ENCODE measurements at places on chromosomes 7 and 10.

GRCh38 chr7:12357508-12357907 is 46.2 kb downstream of the VWDE start:
- no peak for DNase-seq

GRCh38 chr7:103866919-103867318 is 122.5 kb downstream of the RELN start:
- no peak for DNase-seq

- DNase-seq, result no peak
Observed at GRCh38 chr7:155166108-155166507, 96.0 kb downstream of the HTR5A start.

GRCh38 chr7:4738711-4739527 is 36.5 kb upstream of the AP5Z1 start:
- no peak for DNase-seq

DNA sequence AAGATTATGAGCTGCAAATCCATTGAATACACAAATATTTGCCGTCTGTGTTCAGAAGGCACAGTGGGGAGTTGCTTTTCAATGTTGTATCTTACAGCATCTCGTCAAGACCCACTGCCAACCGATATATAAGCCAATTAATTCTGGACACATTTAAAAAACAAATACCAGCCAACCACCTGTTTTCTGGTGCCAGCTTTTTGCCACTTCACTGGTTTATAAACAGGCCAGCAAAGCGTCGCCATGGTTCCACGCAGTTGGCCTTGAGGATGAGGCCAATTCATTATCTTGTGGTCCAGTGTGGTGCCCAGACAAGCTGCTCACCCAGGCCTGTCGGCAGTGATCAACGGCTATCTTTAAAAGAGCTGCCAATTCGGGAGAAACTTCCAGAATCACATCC is 321.0 kb downstream of the TCERG1L start:
- no peak for DNase-seq

- peak; percentile 35 for DNase-seq
Observed at GRCh38 chr7:143407287-143408251, 1.1 kb downstream of the EPHA1 start.

DNA sequence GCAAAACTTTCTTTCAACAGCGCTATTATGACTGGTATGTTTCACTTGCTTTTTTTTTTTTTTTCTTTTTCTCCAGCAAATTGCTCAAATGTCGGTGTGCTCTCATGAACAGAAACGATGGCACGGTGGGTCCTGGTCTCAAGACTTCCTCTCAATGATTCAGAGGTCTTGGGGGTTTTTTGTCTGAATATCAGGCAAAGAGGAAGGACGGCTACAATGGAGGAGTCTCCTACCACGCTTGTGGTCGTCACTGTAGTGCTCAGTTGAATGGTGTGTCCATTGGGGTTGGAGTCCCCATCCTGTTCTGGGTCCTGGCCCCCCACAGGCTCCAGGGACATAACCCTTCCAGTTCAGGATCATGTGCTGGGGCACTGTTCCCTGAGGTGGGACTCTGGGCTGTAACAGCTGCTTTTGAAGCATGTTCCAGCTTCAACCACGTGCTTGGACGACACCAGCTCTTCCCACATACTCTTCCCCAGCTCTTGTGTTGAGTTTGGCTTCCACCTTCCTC is 266.7 kb upstream of the KLF6 start:
- no peak for DNase-seq

DNA sequence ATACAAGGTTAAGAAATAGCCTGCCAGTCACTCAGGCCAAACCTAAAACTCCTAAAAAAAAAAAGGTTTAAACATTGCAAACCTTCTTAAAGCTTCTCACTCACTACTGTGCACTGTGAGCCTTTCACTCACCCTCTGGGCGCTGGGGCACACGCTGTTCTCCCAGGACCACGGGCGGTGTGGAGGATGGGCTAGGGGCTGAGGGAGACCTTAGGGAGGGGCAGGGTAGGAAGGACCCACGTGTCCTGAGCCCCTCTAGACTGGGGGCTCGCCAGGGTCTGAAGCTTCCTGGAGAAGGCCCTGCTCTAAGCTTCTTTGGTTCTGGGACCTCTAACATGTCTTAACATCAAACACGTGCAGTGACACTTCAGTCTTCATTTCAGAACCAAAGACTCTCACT is 569.8 kb downstream of the DNAJB6 start:
- DNase-seq, result no peak

GRCh38 chr7:112449353-112449752 is 907 bp upstream of the IFRD1 start:
- DNase-seq, result no peak

- DNase-seq, result no peak
Observed at GRCh38 chr7:155574556-155575290, 28.4 kb upstream of the CNPY1 start.

GRCh38 chr7:12690041-12690878 is 2.8 kb downstream of the ARL4A start:
- no peak for DNase-seq

DNA sequence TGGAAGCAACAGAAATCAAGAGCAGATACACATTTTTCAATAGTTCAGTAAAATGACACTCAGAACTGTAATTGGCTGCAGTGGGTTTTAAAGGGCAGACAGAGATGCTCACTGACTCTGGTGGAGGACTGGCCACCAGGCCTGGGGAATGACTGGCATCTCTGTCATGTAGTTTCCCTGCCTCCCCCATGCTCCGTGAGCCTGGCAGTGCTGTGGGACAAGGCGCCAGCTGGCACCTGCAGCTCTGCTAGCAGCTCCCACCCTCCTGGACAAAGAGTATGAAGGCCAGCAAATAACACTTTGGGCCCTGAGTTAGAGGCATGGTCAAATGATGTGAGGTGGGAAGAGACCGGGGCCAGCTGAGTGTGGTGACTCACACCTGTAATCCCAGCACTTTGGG is 15.0 kb downstream of the TSPAN33 start:
- no peak for DNase-seq

DNA sequence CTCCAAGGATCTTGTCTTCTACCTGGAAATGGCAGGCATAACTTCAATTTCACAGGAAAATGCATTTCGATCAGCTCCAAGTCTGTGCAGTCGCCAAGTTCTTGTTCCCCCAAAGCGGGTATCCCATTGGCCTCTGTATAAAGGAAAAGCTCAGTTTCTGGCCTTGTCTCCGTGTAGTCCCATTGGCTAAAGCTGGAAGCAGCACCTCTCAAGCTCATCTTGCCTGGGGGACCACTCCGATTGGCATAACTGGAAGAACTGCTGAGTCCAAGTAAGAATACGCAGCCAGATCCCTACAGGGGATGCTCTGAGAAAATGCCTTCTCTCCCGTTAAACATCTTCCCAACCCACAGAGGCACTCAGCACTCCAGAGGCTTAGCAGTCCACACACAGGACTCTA is 205.2 kb downstream of the GFRA1 start:
- DNase-seq, result no peak

DNA sequence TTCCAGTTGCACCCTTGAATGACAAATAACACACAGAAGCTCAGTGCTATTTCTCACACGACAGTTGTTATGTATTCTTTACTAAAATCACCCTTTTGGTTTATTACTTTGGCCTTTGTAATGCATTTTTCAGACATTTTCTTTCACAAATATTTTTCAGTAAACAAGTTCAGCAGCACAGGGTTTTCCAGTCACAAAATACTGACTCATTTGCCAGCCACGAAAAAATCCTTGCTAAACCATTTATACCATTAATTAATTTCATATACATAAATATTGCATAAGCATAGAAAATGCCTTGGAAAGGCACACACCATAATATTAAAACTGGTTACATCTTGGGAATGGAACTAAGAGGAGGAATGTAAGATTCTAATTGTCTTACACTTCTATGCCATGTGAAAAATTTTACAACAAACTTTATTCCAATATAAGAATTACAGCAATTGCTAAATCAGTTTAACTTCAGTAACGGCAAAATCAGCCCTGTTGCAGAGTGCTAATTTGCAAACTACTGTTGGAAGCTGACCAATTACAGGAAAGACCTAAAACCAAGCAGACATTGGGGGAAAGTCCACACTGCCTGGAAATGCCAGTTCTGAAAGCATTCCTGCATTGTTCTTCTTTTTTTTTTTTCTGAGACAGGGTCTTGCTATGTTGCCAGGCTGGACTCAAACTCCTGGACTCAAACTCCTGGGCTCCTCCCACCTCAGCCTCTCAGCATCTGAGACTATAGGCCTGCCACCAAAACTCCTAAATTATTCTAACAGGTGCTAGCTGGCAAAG is 31.6 kb upstream of the PBLD start:
- DNase-seq, result no peak

- no peak for DNase-seq
Observed at GRCh38 chr10:10365676-10366075, 652.0 kb upstream of the CELF2 start.

GRCh38 chr7:91082852-91083495 is 181.3 kb upstream of the FZD1 start:
- DNase-seq, result no peak

DNA sequence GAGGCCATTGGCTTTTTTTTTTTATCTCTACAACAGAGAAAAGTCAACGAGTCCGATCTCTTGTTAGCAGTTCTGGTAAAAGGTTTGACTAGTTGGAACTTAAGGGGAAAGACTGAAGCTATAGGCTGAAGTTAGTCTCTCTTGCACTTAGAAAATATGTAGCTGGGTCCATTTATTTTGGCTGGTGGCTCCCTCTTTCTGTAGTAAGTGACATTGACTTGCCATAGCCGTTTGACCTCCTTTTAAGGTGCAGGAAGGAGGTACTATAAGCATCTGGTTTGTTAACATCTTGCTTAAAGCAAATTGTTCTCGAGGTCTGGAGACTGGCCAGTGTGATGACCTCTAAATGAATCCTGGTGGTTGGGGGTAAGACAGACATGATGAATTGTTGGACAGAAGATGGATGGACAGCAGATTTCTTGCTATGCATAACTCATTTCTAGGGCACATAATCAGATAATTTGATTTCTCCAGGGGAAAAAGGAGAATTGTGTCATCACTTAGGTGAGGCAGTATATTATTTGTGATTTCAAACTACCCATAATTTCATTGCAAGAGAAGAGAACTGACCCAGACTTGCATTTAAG is 356.3 kb upstream of the GALNT17 start:
- no peak for DNase-seq

GRCh38 chr10:60820093-60820754 is 41.9 kb downstream of the CDK1 start:
- no peak for DNase-seq

- DNase-seq, result no peak
Observed at GRCh38 chr7:127119517-127119916, 133.2 kb downstream of the GRM8 start.

- no peak for DNase-seq
Observed at GRCh38 chr7:135291809-135292253, 58.2 kb downstream of the STRA8 start.

DNA sequence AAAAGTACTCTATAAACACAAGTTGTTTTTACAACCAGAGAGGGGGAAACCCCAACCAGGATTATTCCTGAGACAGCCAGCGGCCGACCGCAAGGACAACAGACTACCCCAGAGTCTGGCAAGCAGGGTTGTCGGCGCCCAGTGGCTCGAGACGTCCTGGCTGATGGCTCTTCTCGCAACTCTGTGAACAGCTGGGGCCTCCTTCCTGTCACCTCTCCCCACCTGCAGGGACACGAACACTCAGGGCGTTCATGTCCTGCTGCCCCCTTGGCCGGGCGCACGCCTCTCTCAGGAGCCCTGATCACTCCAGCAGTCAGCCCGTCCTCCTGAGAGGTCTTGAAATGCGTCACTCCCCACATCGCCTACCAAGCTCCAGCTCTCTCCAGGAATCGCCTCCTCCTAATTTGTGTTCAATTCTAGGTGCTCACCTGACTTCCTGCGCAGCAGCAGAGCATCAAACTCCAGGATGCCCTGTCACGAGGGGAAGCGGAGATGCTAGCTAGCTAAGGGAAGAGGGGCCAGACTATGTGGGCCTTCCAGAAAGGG is 66.4 kb upstream of the TNRC18 start:
- DNase-seq, result no peak

DNA sequence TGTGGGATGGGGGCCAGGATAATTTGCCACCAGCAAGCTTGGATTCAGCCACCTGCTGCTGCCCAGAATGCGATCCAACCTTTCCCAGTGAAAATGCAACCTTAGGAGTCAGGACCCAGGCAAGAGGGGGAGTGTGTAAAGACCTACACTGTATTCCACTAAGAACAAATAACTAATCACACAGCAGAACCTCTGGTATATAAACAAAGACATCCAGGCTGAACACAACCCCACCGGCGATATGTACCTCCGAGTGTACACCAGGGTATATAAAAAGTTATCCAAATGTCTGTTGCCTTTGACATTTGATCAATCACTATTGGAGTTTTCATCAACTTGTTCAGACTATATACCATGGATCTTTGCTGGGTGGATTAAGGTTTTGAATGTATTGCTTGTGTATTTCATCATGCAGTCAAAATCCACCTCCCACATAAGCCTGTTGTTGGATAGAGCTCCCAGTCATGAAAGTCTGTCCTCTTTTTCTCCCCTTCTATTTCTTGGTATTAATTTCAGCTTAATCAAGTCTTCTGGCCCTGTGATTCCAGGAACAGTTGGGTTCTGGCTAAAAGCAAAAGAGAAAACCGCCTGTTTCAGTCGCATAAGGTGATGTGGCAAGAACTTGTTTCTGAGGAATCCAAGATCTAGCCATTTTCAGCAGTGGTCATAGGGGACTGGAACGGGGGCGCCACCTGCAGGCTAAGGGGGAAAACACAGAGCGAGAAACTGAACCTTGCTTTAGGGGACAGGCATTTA is 290.7 kb downstream of the CCDC3 start:
- peak; percentile 52 for DNase-seq

GRCh38 chr10:3270577-3271316 is 98.2 kb upstream of the PITRM1 start:
- no peak for DNase-seq

DNA sequence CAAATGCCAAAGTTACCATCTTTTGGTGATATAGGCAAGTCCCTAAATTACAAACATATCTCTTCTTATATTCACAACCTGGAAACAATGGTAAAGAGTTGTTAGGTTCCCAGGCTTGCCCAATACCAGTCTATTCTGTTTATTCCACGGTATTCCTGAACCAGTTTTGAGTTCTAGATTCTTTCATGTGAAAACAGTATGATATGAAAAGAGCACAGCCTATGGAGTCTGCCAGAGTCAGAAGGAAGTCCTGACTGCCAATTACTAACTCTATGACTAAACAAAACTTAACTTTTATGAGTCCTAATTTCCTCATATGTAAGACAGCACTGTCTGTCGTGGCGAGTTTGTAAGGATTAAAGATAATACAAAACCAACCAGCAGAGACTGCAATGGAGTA is 5.6 kb downstream of the ABI1 start:
- DNase-seq, result no peak

GRCh38 chr7:102318482-102318971 is 31.9 kb downstream of the SH2B2 start:
- DNase-seq, result no peak

- DNase-seq, result no peak
Observed at GRCh38 chr7:158351051-158351450, 236.6 kb downstream of the PTPRN2 start.

- DNase-seq, result no peak
Observed at GRCh38 chr10:97759158-97759887, 12.5 kb downstream of the SFRP5 start.

- no peak for DNase-seq
Observed at GRCh38 chr10:109374215-109374614, 549.1 kb downstream of the XPNPEP1 start.

Data from T-helper 2 cell (primary cell).